Activated effector memory CD4-positive, alpha-beta T cell treated with anti-CD3 and anti-CD28 coated beads, Interleukin-2, amount 50 U/mL, for 16 hours (primary cell): ENCODE measurements at places on chromosomes 2 and 18.

GRCh38 chr2:48320742-48321141 lies 209.2 kb upstream of the STON1 start:
- no peak for DNase-seq

DNA sequence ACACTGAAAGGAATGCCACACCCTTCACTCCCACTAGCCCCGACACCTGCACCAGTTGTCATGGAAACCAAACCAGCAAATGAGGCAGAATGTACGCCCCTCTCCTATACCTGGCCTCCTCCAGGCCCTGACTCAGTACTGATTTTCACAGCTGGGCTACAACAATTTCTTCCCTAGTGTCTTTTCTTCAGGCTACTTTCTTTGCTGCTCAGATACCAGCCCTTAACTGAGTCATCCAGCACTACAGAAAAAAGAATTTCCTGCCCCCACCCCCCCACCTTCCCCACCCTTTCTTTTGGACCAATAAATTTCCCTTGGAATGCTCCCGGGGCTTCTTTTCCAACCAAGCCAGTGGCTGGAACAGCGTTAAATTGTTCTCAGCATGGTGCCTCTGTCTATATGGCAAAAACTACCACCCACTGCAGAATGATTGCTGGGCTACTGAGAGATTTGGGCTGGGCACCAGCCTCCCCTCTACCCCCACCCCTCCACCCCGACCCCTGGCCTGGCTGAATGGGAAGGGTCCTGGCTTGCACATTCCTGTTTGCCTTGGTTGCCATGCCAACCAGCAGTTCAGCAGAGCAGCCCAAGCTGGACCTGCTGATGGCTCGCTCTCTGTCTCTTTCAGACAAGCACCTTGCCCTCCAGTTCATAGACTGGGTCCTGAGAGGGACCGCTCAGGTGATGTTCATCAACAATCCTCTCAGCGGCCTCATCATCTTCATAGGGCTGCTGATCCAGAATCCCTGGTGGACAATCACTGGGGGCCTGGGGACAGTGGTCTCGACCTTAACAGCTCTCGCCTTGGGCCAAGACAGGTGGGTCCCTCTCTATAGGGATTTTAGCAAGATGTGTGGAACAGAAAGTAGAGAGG lies 11.3 kb downstream of the SLC14A2 start:
- DNase-seq, result no peak

- no peak for DNase-seq
These were observed 186.7 kb downstream of the INSIG2 start for GRCh38 chr2:118274841-118275510.

GRCh38 chr18:13120983-13121441 lies 97.5 kb upstream of the LDLRAD4 start:
- DNase-seq, result no peak

- DNase-seq, result no peak
These were observed 130.9 kb downstream of the TMEM17 start for GRCh38 chr2:62375113-62375420.

GRCh38 chr2:174121612-174122011 lies 126.7 kb downstream of the OLA1 start:
- DNase-seq, result no peak

- no peak for DNase-seq
These were observed 284.7 kb upstream of the VWC2L start for GRCh38 chr2:214126135-214126534.

DNA sequence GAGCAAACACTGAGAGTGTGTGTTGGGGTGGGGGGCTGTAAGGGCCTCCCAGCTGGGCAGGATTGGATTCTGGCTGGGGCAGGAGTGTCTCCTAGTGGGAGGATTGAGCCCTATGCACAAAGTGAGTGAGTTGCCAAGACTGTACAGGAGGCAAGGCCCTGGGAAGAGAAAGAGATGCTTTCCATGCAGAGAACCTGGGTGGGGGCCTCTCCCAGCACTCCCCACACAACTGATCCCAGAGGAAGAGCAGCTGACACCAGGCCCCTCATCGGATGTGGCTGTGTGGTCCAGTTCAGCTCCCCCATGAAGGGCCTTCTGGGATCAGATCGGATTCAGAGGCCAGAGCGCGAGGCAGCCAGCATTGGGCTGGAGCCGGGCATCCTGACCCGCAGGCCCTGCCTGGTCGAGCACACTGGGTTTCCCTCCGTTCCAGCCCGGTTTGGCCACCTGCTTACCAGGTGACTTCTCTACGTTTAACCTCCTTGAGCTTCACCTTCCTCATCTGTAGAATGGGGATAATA lies 49.4 kb upstream of the FAHD2A start:
- DNase-seq, result peak; percentile 41

GRCh38 chr18:11950824-11951223 lies 30.5 kb upstream of the IMPA2 start:
- no peak for DNase-seq

GRCh38 chr2:73983322-73984202 lies 1.1 kb upstream of the TET3 start:
- DNase-seq, result no peak

- DNase-seq, result peak; percentile 95
These were observed 136.8 kb upstream of the ID2 start for GRCh38 chr2:8544786-8545694.

GRCh38 chr2:100571668-100572067 lies 8.9 kb downstream of the PDCL3 start:
- DNase-seq, result no peak

- DNase-seq, result no peak
These were observed 77.1 kb upstream of the CHRNA1 start for GRCh38 chr2:174841350-174841749.

- no peak for DNase-seq
These were observed 6.7 kb downstream of the TGIF1 start for GRCh38 chr18:3456686-3457069.

- DNase-seq, result no peak
These were observed 57.2 kb downstream of the CDC42EP3 start for GRCh38 chr2:37614061-37614738.

DNA sequence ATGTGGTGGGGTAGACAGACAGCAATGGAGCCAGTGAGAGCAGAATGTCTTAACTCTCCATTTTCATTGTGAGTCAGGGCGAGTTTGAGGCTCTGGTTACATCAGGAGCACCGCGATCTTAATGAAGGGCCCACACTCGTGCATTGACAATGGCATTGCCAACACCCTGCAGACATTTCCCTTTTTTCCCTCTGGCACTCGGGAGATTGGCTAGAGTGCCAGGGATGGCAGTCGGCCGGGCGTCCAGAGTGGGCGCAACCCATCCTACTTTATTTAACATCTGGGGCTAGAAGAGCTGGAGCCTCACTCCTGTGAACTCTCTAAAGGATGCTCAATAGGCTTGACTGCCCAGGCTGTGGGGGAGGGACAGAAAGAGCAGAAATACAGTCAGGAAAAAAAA lies 9.7 kb downstream of the PROKR1 start:
- no peak for DNase-seq

DNA sequence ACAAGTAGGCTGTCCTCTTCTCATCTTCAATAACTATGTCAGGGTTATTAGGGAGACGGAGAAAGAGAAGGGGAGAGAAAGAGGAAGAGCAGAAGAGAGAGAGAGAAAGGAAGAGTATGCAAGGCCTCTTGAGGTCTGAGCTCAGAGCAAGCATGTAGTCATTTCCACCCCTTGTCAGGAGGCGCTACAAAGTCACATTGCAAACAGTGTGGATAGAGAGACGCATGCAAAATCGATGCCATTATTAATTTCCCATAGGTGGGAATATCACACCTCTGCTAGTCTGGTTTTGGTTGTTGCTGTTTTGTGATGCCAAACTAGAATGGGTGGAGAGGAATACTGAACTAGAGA lies 24.2 kb upstream of the SERPINE2 start:
- DNase-seq, result no peak

DNA sequence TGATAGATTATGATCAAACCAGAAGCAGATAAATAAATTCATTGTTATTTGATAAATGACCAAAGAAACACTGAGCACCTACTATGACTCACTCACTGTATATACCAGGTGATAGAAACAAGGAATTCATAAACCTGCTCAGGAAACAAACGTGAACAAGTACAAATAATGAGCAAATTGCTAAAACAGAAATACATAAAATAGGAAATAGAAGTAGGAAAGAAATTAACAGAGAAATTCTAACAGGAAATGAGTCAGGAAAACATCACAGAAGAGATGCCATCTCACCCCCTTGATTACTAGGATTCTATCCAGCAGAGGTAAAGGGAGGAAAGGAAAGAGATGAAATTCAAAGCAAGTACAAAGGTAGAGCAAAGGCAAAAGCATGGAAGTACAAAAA lies 31.3 kb downstream of the EXOC6B start:
- DNase-seq, result no peak

- peak; percentile 94 for DNase-seq
These were observed 154.3 kb downstream of the EIPR1 start for GRCh38 chr2:3223080-3223923.

GRCh38 chr18:26436176-26437051 lies 111.9 kb downstream of the KCTD1 start:
- no peak for DNase-seq

- no peak for DNase-seq
These were observed 80.2 kb upstream of the BCL11A start for GRCh38 chr2:60633615-60634014.

DNA sequence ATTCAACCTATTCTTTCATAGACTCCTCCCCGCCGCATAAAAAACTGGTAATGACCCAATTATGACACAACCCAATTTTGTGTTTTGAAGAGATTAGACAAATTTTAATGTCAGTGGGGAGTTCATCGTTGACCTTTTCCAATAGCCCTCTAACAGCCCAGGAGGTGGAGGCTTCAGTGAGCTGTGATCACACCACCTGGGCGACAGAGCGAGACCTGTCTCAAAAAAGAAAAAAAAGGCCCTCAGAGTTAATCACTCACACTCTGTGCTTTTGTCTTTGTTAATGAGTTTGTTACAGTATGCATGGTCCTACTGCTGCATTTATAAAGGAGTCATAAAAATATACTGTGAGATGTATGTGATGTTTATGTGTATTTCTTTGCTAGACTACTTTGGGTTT lies 510.6 kb downstream of the CPS1 start:
- no peak for DNase-seq

DNA sequence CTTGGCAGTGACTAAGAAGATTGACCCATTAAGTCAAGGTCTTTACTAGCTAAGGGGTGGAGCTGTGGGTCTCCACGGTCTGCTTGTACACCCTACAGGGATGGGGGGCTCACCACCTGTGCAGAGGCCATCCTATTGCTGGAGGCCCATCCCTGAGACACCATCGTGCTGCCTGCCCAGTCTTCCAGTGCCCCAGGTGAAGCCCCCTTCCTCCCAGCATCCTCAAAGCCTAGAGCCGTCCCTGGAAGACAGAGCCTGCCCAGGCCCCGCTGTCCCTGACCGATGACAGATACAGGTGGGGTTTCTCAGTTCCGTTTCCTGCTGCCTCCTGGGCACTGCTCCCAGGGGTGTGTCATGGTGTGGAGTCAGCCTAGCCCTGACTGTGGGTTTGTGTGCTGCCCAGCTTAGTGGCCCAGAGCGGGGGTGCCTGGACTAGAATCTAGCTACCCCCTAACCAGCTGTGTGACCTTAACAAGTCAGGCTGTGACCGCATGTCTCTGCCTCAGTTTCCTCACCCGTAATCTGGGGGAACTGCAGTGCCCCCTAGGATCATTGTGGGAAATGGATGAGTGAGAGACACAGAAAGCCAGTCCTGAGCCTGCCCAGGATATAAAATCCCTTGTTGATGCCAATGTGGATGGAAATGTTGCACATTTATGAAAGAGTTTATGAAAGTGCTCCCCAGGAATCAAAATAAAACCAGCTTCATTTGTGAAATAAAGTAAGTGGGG lies 2.0 kb downstream of the OTOS start:
- DNase-seq, result peak; percentile 57

GRCh38 chr18:8847900-8848299 lies 142.5 kb downstream of the MTCL1 start:
- DNase-seq, result no peak

- DNase-seq, result no peak
These were observed 2.4 kb downstream of the TEKT4 start for GRCh38 chr2:94873362-94874276.

DNA sequence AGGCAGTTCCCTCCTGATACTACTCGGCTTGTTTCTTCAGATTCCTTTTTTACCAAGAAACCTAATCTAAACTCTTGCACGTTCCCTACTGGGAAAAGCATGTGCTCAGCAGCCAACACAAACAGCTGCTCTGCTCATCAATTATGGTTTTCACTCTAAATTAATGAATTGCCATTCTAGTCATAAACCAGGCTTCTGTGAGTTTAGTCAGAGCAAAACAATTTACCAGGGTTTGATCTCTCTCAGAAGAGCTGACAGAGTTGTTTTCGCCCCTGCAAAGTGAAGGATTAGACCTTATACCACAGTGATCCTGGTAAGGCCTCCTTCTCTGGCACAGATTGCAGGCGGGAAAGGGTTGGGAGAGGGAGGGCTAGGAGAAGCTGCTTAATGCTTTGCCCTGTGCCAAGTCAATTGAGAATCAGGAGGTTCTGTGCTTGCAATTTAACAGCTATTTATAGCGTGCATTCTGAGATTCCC lies 57.2 kb downstream of the REEP1 start:
- no peak for DNase-seq

DNA sequence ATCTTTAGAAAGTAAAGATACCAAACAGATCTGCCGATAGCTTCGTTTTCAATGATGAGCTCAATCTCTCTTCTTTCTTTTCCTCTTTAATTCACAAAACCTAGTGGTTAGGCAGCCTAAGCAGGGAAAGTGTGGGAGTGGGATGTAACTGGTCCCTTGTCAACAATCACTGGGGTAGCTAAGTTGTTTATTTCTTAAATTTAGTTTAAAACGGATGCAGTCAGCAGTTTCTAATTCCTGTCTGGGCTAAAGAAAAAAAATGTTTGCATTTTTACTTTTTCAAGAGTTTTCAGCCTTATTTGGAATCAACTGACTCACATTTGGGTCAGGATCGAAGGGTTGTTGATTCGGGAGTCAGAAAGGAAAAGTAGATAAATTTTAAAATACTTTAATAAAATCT lies 137.7 kb upstream of the TACR1 start:
- DNase-seq, result no peak

DNA sequence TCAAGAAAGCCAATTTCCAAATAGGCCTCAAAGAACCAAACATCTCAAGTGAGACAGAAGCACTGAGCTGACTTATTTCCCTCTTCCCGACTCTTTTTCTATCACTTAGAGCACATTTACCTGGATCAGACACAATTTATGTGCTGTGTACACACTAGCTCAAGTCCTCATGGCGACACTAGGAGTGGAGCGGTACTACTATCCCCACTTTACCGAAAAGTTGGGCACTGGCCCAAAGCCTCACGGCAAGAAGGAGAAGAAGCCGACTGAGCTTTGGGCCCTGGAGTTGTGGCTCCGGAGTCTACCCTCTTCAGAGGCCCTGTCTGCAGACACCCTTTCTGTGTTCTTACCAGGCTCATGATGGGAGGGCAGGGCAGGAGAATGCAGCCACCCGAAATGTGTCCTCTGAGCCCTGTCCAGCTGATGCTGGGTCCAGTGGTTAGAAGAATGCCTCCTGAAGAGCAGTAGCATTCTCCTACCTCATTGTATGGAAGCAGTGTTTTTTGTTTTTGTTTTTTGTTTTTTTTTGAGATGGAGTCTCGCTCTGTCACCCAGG lies 91.7 kb upstream of the CNGA3 start:
- DNase-seq, result no peak

DNA sequence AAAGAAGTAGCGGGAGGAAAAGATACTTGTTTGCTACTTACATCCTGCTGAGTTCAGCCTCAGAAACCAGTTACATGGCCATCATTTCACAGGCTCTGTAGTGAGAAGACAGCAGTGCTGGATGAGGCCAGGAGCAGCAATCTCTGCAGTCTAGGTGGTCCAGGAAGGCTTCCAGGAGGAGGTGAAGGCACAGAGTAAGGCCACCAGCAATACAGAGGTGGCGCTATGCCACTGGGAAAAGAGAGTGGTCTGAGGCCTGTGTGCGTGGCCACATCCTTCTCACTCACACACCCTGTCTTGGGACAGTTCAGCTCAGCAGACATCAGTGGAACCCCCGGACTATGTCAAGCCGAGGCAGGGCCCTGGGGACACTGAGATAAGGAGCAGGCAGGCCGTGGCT lies 162.7 kb downstream of the KLHL29 start:
- no peak for DNase-seq
